ENCODE measurements at places on chromosomes 7 and 10.

- DNase-seq: no peak
Observed at GRCh38 chr7:81833401-81833800, 63.6 kb upstream of the HGF start.

DNA sequence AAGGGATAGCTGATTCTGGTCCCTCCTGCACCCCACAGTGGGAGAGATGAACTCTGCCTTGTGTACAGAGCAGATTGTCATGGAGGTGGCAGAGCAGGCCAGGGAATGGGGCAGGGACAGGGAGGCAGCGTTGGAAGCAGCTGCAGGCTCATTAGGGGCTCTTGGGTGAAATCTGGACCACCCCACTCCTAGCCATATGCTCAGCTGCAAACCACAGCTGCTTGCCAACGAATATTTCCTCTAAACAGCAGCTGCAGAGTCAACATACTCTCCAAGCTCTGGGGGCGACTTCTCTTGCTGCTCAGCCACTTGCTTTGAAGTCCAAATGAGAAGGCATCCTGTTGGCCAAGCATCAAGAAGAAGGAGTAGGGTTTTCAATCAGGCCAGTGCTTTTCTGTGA is 302.3 kb upstream of the AUTS2 start:
- DNase-seq: no peak

- DNase-seq: no peak
Observed at GRCh38 chr10:104333032-104333727, 5.1 kb downstream of the ITPRIP start.

GRCh38 chr10:101226491-101227428 is 2.5 kb downstream of the LBX1 start:
- no peak for DNase-seq

DNA sequence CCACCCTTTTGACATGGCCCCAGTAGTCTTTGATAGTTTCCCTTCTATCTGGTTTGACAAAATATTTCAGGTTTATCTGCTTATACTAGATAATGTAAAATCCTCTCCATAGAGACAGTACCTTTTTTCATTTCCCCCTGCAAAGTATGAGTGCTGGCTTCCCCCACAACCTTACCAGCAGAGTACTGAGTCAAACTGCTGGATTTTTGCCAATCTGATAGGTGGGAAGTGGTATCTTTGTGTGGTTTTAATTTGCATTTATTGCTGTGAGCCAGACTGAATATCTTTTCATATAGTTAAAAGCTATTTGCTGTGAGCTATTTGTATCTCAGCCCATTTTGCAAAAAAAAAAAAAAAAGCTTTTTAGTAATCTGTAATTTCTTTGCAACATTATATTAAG is 32.1 kb upstream of the HECTD2 start:
- DNase-seq: no peak
